ENCODE measurements at places on chromosomes 3 and 15. TPM values are rescaled to one million over a fixed set of nuclear protein-coding genes. Genes with fewer than 3 reads are reported as not detected.

Gene SNURF
- 8.7 TPM for polyA plus RNA-seq

Gene STX19
- polyA plus RNA-seq = 0.15 TPM

Gene CHP1
- polyA plus RNA-seq = 36.1 TPM

Gene ANKUB1
- not detected for polyA plus RNA-seq

DNA sequence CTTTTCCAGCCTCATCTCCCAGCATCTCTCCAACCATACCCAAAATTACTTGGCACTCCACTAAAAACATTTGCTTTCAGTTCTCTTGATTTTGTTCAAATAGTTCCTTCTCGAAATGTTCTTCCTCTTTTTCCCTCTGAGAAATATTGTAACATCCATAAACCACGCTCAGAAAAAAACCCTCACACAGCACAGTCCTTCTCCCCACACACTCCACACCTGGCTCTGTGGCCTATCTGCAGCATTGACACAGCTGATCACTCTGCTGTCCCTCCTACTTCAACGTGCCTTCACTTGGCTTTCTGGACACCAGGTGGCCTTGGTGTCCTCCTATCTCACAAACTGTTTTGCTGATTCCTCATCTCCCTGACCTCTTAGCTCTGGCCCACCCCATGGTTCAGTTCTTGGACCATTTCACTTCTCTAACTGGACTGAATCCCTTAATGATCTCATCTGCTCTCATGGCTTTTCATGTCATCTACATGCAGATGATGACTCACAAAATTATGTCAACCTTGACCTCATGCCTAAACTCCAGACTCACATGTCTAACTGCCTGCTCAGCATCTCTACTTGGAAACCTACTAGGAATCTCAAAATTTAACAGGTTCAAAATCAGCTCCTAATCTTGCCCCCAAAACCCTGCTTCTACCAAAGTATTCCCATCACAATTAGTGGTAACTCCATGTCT lies 93.3 kb downstream of the TRIM42 start:
- no peak for DNase-seq

GRCh38 chr3:81496407-81497104 lies 264.9 kb downstream of the GBE1 start:
- DNase-seq = no peak

DNA sequence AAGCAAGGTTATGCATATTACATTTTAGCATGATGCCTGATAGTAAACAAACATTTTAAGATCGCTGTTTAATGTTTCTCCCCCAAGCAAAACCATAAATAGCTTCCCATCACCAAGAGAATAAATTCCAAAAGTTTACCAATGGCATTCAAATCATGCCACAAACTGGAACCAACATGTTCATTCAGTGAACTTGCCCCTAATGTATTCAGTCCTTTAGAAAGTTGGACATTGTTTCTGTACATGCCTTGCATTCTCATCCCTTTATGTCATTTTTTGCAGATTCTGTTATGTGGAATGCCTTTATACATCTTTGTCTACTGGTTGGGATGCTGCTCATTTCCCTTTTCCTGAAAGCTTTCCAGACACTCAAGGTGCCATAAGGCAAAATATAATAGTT lies 105.5 kb downstream of the PYDC2 start:
- no peak for DNase-seq

DNA sequence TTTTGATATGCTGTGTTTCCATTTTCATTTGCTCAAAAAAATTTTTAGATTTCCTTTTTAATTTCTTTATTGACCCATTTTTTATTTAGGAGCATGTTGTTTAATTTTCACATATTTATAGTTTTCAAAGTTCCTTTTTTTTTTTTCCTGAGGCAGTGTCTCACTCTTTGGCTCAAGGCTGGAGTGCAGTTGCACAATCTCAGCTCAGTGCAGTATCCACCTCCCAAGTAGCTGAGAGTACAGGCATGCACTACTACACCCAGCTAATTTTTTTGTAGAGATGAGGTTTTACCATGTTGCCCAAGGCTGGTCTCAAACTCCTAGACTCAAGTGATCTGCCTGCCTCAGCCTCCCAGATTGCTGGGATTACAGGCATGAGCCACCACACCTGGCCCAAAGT lies 36.2 kb downstream of the PFN2 start:
- no peak for DNase-seq

GRCh38 chr3:69239063-69239462 lies 116.7 kb upstream of the LMOD3 start:
- DNase-seq = no peak

DNA sequence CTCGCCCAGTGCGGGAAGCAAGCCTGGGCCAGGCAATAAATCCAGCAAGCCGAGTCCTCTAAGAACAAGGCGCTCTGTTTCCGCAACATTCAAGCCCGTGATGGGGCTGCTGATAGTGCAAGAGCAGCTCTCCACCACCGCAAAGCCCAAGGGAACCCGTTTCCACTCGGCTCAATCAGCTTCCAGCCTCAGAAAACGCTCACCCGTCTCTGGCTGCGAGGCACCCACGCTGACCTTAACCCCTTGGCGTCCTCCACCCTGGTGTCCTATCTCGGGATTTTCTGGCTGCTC lies 17.8 kb downstream of the SPATA12 start:
- no peak for DNase-seq

- DNase-seq = peak; percentile 3
Measured at GRCh38 chr3:156098437-156099035, 21.8 kb upstream of the KCNAB1 start.
